ENCODE measurements at places on chromosomes 6 and 20.

DNA sequence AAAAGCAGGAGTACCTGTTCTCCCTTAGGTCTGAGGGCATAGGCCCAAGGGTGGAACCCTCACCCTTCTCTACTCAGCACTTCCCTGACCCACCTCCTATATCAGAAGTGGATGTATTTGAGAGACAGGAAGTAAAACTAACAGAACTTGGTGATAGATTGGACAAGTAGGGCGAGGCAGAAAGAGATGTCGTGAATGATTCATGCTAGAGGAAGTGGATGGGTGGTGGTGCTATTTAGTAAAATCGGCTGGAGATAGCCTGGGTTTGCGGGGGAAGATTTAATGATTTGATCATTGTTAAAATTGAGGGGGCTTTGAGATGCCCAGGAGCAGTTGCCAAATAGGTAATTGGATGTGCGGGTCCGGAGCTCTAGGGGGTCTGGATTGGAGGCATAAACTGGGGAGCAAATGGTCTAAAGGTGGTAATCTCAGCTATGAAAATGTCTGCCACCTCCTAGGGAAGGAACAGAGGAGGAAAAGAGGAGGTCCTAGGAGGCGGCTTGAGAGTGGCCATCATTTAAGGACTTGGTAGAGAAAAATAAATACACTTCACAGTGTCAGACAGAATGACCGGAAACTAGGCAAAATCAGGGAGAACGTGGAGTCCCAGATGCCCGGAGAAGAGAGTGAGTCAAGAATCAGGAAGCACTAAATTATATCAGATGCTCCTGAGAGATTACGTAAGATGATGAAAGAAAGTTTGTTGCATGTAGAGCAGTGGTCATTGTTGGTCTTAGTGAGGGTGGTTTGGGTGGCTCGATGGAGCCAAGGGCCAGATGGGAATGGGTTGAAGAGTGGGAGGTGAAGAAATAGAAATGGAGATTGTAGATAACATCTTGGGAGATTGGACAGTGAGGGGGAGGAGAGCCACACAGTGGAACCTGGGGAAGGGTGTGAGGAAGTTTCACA is 142.0 kb downstream of the CEP57L1 start:
- no peak for DNase-seq

GRCh38 chr20:50129662-50130355 is 16.9 kb upstream of the UBE2V1 start:
- DNase-seq: no peak

- DNase-seq: no peak
Measured at GRCh38 chr6:132130626-132131298, 179.6 kb upstream of the CCN2 start.

- DNase-seq: no peak
Measured at GRCh38 chr20:46764068-46764467, 54.6 kb downstream of the SLC2A10 start.

- peak; percentile 48 for DNase-seq
Measured at GRCh38 chr6:5174756-5175549, 85.8 kb downstream of the LYRM4 start.

- no peak for DNase-seq
Measured at GRCh38 chr6:83958241-83958685, 75.3 kb upstream of the MRAP2 start.

GRCh38 chr6:29726571-29727194 is 3.4 kb downstream of the HLA-F start:
- no peak for DNase-seq

GRCh38 chr6:110828396-110828795 is 13.1 kb upstream of the CDK19 start:
- DNase-seq: no peak

- no peak for DNase-seq
Measured at GRCh38 chr6:125612345-125612846, 137.0 kb upstream of the HEY2 start.

- DNase-seq: no peak
Measured at GRCh38 chr6:128479048-128479666, 41.2 kb downstream of the PTPRK start.
